ENCODE measurements at places on chromosomes 2 and 18.

GRCh38 chr2:150133623-150134022 is 353.8 kb downstream of the RND3 start:
- DNase-seq: no peak

- no peak for DNase-seq
Measured at GRCh38 chr2:70050631-70051425, 36.4 kb upstream of the PCBP1 start.

DNA sequence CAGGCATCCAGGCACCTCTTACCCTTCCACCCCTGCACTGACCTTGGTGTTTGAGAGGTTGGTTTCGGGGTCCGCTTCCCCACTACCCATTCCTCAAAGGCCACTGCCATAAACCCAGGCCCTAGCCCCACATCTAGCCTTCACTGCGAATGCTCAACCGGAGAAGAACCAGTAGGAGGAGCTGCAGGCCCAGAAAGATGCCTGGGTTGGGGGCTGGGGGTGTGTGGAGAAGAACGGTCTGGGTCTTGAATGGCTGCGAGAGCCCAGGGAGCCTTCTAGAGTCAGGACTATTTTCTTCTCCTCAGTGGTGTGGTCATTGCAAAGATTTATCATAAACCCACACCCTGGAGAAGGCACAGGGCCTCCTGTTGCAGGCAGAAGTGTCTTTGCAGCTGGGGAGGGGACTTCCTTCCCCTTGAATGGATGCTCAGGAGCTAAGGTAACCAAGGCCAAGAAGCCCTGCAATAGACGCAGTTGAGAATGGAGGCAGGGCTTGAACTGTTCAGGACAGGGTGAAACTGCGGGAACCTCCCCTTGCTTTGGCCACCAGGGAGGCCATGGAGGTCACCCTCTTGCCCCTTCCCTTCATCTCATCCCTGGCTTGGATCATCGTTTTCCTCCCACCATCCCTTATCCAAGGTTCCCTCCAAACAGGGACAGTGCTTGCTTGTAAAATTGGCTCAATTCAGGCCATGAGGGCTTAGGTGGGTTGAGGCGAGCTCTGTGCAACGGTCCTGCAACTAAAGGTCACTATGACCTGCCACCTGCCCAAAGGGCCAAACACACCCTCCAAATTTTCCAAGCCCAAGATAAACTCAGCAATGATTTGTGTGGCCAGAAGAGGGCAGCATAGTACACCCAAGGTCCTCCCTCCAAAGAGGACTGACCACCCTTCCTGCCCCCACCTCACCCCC is 20.9 kb downstream of the THNSL2 start:
- no peak for DNase-seq

GRCh38 chr2:186561467-186562208 is 28.2 kb upstream of the ITGAV start:
- no peak for DNase-seq

DNA sequence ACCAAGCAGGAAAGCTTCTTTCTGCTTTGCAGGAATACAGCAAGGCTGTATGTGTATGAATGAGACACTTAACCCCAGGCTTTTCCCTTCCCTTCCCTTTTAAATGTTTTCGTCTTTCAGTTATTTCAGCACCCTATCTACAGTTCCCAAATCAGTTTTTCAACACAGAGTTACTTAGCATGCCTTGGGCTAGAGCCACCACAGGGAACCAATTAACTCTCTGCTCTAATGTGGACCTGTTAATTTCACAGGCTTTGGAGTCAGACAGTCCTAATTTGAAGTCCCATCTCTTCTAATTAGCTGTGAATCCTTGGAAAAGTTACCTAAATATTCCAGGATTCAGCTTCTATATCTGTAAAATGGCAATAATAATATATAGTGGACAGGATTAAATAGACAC is 89.2 kb upstream of the REG3A start:
- no peak for DNase-seq
